ENCODE measurements at places on chromosomes 4 and X. TPM values are rescaled to one million over a fixed set of nuclear protein-coding genes. Genes with fewer than 3 reads are reported as not detected.

- no peak for DNase-seq
Measured at GRCh38 chr4:659851-660250, 14.2 kb downstream of the ATP5ME start.

Gene PIN4
- total RNA-seq = 15.1 TPM

Gene CDS1
- 3.7 TPM for total RNA-seq

Gene SOX3
- total RNA-seq = not detected
